ENCODE measurements at places on chromosomes 13 and 19. TPM values are rescaled to one million over a fixed set of nuclear protein-coding genes. Genes with fewer than 3 reads are reported as not detected.

GRCh38 chr19:5156231-5156986, 184.2 kb downstream of the PTPRS start:
- no peaks in the 10 kb centered on the region for H3K36me3 ChIP-seq
- peak overlapping the region; percentile 58 for H3K27ac ChIP-seq
- no peaks in the 10 kb centered on the region for H3K27me3 ChIP-seq

- H3K4me3 ChIP-seq = peak within 1 kb of the TSS; percentile 89
- H3K27me3 ChIP-seq = no peaks in the 10 kb centered on the region
- H3K4me1 ChIP-seq = peaks cover 14% of the 10 kb centered on the region
- peak within 1 kb of the TSS; percentile 92 for H3K27ac ChIP-seq
- no peaks in the 10 kb centered on the region for H3K36me3 ChIP-seq
Observed at GRCh38 chr19:662962-663681, at the start of gene RNF126. TSS of gene RNF126 (minus strand) at chr19:663214. CDS start at chr19:663121, 93 bp downstream.

The GFY gene
- total RNA-seq = not detected

The LILRB3 gene
- total RNA-seq = not detected
